ENCODE measurements at places on chromosomes 6 and 20. TPM values are rescaled to one million over a fixed set of nuclear protein-coding genes. Genes with fewer than 3 reads are reported as not detected.

BLTP3A gene
- 39.3 TPM for total RNA-seq

GRCh38 chr6:151379933-151380847 is 11.2 kb downstream of the ZBTB2 start:
- DNase-seq, result no peak

HRH3 gene
- total RNA-seq, result 0.10 TPM

DNA sequence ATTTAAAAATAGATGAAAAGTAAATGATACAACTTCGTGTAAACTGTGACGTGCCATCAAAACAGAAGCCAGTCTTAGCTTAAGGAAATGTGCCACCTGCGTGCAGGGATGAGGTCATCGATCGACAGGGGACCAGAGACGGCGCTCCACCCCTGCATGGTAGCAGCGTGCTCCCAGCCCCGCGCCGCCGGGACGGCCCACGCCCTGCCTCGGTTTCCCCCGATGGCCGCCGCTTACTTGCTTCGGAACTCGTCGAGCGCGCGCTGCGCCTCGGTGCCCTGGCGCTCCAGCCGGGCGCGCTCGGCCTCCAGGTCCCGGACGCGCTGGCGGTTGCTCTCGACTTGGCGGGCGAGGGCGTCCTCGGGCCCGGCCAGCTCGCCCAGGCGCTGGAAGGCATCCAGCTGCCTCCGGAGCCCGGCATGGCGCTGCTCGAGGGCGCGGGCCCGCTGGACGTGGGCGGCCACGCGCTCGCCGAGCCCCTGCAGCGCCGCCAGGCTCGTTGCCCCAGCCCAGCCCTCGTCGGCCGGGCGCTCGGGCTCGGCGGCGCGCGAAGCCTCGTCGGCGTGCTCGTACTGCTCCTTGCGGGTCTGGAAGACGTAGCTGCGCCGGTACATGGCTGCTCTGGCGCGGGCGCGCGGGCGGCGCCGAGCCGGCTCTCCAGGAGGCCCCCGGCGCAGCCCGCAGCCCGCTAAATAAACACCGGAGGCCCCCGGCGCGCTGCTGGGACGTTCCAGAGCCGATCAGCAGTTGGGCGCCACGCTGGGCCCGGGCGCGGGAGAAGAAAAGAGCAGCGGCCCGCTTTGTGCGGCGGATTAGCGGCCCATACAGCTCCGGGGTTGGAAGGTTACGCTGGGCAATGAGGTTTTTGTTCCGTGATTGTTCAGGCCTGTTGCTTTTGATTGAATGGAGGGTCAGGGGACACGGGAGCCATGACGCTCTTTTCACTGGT is at the start of gene BFSP1:
TSS of gene BFSP1 (minus strand) at position 664 of the 949 bp plus-strand sequence. CDS start at position 614, 50 bp downstream.
- DNase-seq, result peak; percentile 55

DNA sequence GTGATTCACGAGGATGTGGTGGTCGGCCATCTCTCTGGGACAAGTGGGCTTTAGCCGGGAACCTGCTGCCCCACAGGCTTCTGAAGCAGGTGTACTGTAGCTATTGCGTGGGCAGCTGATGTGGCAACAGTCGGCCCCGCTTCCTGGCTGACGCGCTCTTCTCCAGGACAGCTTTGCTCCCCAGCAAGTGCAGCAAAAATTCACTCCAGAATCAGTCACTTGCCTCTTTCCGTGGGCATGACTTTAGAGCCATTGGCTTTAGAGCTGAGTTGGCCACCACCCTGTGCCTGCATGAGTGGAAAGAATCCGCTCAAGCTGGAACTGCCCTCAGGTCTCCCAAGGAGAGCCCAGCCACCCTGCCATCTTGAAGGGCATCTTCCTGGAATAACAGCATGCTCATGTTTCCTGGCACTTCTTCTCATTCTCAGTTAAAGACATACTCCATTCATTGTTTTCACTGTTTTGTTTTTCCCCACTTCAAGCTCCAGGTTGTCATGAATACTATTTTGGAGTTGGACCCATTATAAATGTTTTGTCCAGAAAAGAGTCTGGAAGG is 178.3 kb downstream of the ZDHHC14 start:
- DNase-seq, result no peak
